ENCODE measurements at places on chromosomes 1 and 21.

DNA sequence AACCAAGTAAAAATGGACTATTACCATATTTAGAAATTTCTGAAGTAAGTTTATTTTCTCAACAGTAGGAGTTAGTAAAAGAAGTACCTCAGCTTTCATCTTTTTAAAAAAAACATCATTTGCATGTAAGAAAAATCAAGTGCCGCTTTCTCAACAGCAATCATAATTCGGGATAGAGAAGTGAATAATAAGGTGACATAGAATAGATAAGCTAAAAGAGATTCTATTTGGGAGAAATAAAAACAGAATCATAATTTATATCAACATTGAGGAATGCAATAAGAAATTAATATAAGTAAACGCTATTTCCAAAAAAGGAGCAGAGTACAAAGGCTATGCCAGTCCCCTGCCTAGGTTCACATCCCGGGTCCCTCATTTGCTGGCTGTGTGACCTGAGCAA is 330.9 kb upstream of the GREM2 start:
- DNase-seq, result no peak

DNA sequence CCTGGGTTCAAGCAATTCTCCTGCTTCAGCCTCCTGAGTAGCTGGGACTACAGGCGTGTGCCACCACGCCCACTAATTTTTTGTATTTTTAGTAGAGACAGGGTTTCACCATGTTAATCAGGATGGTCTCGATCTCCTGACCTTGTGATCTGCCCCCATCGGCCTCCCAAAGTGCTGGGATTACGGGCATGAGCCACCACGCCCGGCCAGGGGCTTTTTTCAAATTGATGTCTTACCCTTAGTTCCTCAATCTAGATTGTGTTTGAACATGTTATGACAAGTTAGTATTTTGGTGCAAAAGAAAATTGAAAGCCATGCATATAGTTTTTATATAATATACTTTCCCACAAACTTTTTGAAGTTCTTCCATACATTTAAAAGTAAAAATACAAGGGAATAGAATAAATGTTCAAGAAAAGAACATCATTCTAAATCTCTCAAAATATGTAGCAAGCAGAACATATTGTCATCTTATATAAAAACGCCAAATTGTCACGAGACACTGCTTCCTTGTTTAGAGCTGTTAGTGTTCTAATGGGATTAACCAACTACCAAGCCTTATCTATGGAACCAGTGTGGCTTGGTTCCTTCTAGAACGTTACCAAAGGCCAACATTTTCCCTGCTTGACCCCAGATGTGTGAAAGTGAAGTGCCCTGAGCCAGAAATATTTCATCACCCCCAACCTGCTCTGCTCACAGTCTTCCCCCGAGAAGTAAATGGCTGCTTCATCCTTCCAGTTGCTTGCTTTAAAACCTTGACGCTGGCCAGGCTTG is 9.5 kb upstream of the PLEKHM2 start:
- DNase-seq, result no peak

DNA sequence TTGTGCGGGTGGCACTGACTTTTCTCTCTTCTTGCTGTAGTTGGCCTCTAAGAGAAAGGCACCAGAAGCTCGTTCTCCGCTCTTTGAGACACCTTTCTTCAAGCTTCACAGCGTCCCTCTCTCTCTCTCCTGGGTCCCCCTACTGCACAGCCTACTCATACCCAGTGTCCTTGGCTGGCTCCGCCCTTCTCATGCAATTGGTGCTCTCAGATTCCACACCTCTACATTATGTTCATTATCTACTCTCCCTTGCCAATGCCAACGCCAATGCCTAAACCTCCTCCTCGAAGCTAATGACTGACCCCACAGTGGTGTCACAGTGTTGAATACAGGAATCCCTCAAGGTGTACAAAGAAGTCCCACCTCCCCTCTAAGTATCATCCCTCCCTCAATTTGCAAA is 4.8 kb upstream of the DNAJC28 start:
- no peak for DNase-seq

- no peak for DNase-seq
These were observed 48.8 kb upstream of the RAP1A start for GRCh38 chr1:111570781-111571181.

GRCh38 chr21:44255511-44255981 is 6.2 kb downstream of the DNMT3L start:
- DNase-seq, result no peak

- DNase-seq, result no peak
These were observed 7.6 kb downstream of the GPR37L1 start for GRCh38 chr1:202130297-202130721.

GRCh38 chr1:10160173-10160572 is 50.2 kb upstream of the KIF1B start:
- DNase-seq, result peak; percentile 11

GRCh38 chr1:47763591-47764171 is 233.5 kb downstream of the TRABD2B start:
- no peak for DNase-seq

DNA sequence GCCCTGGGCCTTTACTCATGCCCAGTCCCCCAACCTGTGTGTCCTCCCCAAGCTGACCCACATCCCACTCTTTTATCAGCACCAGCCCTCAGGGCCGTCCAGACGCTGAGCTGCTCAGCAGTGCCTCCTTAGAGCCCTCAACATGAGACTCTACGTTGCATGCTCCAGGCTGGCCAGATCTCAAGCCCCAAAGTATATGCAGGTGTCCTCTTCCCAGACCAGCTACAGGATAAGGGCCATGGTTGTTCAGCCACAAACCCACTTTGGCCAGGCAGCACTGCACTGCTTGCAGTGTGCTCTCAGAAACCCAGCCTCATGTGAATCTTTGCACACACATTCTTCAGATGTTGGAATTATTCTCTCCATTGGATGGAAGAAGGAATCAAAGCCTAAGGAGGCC is 6.0 kb downstream of the CITED4 start:
- DNase-seq, result no peak

Data from large intestine (tissue), 12 donors.